ENCODE measurements at places on chromosomes 2 and 18.

GRCh38 chr18:23926571-23926970, 88.0 kb upstream of the TTC39C start:
- DNase-seq, result no peak

DNA sequence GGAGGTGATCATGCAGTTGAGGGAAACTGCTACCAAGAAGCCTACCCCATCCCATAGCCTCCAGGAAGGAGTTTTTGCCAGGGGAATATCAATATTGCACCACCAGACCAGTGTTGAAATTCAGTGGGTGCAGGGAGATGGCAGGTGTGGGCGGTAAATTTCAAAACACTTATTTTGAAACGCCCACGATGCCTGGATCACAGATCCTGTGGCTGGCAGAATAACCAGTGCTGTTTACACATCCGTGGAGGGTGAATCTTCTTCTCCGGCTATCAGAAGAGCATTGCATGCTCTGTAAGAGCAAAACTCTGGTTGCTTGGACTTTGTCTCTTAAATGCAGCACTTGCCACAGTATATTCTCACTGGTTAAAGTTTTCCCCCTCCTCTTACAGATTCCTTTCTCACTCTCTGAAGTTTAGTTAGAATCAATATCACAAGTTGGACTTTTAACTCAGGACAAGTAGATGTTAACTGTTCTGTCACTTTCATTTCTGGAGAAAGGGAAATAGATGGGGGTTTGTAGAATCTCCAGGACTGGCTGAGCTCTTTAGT, 70.5 kb upstream of the ZCCHC2 start:
- DNase-seq, result peak; percentile 6

DNA sequence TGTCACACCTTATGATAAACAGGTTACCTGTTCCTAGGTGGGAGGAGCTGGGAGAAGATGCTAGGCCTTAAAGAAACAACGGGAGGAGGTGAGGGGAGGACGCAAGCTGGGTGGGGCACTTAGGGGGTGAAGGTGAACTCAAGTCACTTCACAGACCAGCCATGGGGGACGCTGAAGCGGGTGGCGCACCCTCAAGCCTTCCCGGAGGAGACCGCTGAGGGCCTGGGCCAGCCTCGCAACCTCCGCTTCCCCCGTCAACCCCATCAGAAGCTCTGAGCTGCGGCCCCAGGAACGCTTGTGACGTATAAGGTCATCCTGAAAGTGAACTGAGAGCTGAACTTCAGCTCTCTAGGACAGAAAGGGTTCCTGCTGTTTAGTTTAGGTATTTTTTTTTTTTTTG, 133.5 kb downstream of the MBP start:
- no peak for DNase-seq

DNA sequence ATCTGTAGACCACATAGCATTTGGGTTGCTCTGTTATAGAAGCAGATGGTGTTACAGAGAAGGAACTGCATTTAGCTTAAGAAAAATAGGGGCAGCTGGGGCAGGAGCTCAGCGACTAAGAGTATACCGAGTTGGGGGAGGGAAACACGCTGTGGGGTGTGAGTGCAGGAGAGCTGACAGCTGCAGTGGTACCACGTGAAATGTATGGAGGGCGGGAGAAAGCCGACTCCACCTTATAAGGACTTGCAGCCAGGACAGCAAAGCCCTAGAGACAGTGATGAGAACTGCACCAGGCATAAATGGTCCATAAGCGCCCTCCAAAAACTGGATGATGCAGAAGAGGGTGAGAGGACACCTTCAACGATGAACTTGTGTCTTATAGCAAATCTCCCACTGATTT, 237.6 kb downstream of the PRKCE start:
- DNase-seq, result no peak

GRCh38 chr2:172865422-172865821, 129.8 kb downstream of the RAPGEF4 start:
- DNase-seq, result no peak

- DNase-seq, result no peak
Measured at GRCh38 chr2:62928015-62928414, 122.6 kb upstream of the OTX1 start.

DNA sequence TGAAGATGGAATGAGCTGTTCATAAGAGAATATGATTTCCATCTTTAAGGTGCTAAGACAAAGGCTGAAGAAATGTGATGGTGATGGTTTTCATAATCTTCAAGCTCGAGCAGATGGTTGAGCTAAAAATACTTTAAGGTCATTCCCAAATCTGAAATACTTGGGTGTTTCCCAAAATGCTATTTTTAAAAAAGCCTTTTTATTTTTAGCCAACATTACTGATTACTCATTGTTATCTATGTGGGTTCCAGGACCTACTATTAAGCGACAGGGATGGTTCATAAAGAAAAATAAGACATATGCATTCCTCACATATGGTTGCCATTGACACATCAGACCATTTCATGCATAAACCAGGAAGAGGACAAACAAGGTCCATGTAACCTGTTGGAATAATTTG, 298.5 kb downstream of the PLCL1 start:
- DNase-seq, result no peak

- DNase-seq, result no peak
Measured at GRCh38 chr2:113200736-113201490, 27.1 kb downstream of the PSD4 start.

DNA sequence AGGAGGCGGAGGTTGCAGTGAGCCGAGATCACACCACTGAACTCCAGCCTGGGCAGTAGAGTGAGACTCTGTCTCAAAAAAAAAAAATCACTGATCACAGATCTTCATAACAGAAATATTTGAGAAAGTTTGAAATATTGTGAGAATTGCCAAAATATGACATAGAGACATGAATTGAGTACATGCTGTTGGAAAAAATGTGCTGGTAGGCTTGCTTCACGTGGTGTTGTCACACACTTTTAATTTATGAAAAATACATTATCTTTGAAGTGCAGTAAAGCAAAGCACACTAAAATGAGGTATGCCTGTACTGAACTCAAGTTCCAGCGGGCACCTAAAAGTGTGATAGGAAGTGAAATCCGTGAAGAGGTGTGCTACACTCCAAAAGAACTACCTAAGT, 152.6 kb downstream of the TMEFF2 start:
- DNase-seq, result no peak

DNA sequence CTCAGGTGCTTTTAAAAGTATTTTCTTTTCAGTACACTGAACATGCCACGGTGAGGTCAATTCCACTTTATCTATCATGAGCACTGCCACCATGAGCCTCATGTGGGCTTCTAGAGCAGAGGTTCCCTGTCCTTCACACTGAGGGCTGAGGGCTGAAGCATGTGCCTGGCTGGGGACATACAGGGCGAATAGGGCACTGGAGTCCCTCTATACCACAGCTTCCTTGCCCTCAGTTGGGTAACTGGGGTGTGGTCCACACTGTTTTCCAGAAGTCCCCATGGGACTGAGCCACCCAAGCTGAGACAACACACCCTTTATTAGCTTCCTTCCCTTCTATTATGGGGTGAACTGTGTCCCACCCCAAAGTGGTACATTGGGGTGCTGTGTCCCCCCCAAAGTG, 172.2 kb upstream of the ID2 start:
- no peak for DNase-seq

Data from activated naive CD4-positive, alpha-beta T cell treated with Interleukin-2 at 50 U/mL for 16 hours (primary cell).